ENCODE measurements at places on chromosomes 11 and 22.

DNA sequence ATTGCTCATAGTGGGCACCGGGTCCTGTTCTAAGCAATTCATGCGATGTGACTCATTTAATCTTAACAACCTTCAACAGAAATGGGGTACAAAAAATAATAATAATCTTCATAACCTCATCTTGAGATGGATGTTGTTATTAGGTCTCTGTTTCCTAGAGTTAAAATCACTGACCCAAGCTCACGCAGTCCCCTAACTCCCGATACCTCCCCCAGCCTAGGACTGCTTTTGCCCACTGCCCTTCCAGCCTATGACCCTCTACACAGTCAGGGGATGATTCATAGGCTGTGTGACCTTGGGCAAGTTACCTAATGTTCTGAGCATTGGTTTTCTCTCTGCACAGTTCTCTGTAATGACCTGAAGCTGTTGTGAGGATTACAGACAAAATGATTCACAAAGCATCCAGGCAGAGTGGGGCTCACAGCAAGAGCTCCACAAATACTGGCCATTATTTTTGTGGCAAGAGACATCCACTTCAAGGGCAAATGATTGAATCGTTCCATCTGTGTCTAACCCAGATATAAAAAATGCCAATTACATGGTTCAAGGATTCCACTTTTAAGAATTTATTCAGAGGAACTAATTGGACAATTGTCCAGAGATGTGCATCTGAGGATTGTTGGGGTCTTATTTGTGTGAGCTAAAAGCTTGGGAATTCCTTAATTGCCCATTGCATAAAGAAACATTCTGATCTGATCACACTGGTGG, 20.0 kb downstream of the MTFP1 start:
- DNase-seq, result no peak

DNA sequence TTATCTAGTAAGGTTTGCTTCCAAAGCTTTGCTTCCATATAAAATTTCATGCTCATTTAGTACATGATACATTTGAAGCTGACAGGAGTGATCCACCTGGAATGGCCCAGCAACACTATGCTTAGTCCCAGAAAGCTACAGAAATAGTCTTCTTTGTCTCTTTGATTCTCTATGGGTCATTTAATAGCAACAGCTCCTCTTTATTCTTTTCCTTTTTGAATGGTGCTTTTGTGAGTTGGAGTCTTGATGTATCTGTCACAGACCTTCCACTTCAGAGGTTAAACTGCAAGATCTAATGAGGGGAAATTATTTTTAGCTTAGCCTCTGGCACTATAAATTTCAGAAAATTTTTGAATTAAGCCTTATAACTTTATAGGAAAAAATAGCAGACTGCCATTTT, 509.5 kb downstream of the KCNA4 start:
- DNase-seq, result no peak

DNA sequence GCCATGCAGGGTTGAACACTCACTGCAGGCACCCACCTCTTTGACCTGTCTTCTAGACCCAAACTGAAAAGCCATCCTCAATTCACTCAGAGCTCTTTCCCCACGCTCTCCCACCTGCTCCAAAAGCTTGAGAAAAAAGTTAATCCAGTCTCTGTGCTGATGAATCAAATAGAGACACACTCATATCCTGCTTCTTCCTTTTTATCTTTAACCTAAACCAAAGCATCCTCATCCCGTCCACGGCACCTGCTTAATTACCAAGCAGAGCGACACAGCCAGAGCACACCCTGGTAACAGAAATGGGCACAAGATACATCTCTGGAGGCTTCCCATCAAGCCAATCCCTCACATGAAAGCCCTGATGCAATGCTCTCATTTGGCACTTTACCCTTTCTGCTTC, 102.6 kb downstream of the PLEKHA7 start:
- DNase-seq, result no peak

GRCh38 chr11:32829680-32830412, at the start of gene PRRG4:
TSS of gene PRRG4 (plus strand) at chr11:32829927. CDS start at chr11:32830530, 603 bp downstream.
- peak; percentile 38 for DNase-seq

DNA sequence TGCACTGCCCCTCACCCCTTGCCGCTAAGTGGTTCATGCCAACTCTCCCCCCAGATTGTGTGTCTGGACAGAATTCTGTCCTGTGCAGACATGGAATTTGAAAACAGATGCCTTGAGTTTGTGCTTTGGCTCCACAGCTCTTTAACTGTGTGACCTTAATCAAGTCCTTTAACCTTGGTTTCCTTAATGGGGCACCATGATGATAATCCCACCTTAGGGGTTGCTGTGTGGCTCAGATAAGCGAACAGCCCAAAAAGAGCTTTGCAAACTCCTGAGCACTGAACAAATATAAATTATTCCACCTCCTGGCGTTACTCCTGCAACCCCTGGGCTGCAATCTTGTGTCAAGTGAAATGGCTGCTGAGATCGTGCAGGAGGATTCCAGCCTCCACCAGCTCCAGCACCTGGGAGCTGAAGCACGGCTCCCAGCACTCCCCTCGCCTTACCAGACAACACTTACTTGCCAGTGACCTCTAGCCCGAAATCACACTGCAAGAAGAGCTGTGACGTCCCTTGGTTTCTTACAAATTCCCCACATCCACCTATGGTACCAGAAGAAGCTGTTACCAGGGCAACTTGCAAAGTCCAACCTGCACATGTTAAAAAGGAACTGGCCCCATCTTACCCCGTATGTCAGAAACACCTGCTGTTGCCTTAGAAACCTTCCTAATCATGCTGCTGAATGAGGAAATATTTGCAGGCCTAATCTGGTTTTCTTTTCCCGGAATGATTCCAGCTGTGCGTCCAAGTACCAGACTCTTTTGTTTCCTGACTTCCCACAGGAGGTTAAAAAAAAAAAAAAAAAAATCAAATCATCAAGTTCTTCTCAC, 13.2 kb downstream of the VPS37C start:
- no peak for DNase-seq

GRCh38 chr22:38135133-38135706, 24.7 kb upstream of the BAIAP2L2 start:
- no peak for DNase-seq

- DNase-seq, result no peak
These were observed 113.8 kb downstream of the NECTIN1 start for GRCh38 chr11:119615003-119615881.

GRCh38 chr11:8094656-8095055, 13.6 kb downstream of the TUB start:
- no peak for DNase-seq

GRCh38 chr22:48449466-48450187, 1378.0 kb downstream of the BRD1 start:
- DNase-seq, result no peak

DNA sequence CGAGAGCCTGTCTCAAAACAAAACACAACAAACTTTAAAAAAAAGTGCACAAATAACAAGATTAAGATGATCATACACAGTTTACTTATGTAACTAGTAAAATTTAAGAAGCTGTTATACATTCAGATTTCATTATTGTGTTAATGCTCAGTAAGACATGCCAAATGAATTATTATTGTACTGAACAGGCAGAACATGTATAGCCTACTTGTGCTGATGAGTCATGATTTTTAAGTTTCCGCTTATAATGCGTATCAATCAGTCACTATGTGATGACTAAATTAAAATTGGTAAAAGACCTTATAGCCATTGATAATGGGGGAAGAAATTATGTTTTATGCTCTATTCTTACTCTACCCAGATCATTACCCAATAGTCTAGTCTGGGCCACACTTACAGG, 20.5 kb upstream of the EXPH5 start:
- DNase-seq, result no peak

- DNase-seq, result no peak
These were observed 288.5 kb downstream of the OPCML start for GRCh38 chr11:133243832-133244231.

DNA sequence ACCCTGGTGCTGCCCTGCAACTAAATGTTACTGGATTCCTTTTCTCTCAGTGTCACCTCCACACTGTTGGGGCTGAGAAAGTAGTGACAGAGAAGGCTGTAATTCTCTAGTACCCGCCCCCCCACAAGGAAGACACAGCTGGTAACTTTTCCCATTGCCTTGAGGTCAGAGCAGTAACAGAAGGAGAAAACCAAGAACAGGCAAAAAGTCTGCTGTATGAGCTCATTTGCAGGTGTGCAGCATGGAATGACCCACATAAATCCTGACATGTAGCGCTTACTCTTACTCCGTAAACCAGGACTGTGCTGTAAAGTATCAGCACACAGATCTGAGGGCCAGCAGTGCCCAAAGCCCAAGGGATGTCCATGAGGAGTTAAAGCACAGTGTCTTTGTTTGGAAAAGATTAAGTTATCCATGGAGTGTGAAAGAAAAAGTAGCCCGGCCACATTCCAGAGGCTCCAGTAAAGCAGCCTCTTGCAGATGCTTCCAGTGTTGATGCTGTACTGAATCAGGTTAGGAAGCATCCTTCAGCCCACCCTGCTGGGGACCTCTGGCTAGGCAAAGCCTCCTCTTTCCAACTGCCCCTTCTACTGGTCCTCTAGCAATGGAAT, 120.7 kb downstream of the PLEKHA7 start:
- DNase-seq, result no peak

GRCh38 chr11:58446294-58446693, 4.3 kb upstream of the OR5B12 start:
- DNase-seq, result no peak

GRCh38 chr22:43170131-43170480, 16.8 kb downstream of the TTLL12 start:
- DNase-seq, result no peak

GRCh38 chr11:68661697-68662603, 22.4 kb upstream of the GAL start:
- DNase-seq, result no peak

DNA sequence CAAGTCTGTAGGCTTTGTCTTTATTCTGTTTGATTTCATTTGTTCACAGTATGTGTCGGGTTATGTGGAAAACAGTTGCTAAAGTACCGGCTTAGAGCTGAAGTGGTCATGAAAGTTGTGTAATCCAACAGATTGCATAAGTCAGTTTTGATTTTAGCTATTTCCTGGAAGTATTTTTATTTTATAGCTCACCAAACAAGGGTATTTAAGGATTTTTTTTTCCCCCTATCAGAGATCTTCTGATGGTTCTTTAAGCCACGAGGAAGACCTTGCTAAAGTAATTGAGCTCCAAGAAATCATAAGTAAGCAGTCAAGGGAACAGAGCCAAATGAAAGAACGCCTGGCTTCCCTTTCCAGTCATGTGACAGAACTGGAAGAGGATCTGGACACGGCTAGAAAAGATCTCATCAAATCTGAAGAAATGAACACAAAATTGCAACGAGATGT, 55.9 kb downstream of the PPFIA1 start:
- no peak for DNase-seq

DNA sequence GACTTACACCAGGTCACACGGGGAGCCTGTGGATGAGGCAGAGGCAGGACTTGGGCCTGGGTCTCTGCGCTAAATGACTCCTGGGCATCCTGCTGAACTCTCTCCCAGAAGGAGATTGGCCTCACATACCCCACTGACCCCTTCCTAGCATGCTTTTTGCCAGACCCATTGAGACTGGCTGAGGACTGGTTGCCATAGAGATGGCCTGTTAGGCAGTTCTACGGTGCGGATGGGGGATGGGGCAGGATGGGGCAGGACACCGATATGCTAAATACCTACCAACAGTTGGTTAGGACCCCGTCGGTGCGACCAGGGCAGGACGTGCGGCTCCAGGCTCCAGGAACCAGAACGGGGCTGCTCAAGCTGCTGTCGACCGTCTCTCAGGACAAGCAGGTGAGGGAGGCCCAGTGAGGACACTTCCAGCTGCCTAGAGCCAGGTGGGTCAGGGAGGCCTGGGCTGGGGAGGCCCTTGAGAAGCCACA, at the start of gene TSGA10IP:
TSGA10IP (plus strand) TSS at position 51 of the 482 bp plus-strand sequence; CDS start at position 247, 196 bp downstream.
- DNase-seq, result no peak

DNA sequence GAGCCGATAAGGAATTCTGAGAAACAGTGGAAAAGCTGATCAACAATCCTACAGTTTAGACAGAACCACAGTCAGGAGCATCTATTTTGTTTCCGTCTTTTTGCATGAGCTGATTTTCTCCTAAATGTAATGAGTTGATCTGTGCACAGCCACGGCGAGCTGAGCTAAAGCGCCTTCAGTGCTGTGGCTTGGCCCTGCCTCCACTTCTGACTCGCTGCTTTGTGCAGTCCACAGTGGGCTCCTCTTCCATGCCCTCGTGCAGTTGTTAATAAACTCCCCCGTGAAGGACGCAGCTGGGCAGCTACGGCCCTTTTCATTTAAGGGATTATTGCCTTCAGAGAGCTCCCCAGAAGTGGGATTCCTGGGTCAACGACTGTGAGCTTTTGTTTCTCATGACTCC, 39.4 kb downstream of the SCUBE1 start:
- no peak for DNase-seq

DNA sequence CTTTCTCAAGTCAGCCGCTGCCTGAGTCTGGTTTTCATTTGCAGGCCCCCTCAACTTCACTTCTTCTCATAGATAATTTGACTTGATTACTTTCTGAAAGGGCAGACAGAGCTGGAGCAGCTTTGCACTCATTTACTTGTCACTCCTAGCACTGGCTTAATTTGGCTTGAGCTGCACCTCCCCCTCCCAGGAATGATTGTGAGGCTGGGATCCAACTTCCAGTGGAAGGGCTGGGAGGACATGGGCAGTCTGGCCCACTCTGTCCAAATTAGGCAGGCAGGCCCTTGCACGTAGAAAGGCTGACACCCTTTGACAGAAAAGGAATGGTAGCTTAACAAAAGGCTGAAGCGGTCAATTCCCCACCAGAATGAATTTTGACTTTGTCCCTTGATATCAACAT, 453.9 kb downstream of the ETS1 start:
- DNase-seq, result no peak

DNA sequence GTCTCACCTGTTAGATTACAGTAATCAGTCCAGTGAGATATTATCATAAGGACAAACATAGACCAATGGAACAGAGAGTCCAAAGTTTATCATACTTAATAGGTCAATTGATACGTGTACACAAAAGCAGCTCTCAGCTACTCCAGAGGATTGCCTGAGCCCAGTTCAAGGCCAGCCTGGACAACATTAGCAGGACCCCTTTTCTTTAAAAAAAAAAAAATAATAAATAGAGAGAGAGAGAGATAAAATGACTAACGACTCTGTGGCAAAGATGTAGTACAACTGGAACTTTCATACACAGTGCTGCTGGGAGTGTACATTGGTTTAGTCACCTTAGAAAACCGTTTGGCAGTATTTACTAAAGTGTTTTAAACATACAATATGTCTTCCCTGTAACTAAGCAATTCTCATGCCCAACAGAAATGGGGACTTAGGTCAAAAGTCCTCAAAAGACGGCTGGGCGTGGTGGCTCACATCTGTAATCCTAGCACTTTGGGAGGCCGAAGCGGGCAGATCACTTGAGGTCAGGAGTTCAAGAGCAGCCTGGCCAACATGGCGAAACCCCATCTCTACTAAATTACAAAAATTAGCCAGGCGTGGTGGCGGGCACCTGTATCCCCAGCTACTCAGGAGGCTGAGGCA, 10.6 kb downstream of the SNX32 start:
- no peak for DNase-seq

- no peak for DNase-seq
These were observed 36.1 kb downstream of the CDON start for GRCh38 chr11:126026579-126026978.

DNA sequence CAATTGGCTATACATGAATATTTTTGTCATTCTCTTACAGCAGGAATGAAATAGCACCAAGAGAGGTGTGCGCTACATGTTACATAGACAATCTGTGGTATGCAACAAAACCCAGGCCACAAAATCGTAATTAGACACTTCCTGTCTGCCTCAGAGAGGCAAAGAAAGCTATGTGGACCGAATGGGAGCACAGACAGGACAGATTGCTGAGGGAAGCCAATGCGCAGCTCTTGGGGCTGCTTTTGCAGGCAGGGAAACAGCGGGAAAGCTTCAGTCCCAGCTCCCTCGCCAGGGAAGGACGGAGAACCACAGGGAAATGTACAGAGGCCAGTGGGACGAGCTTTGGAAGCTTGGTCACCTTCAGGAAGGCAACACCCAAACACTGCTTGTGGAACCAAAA, 40.9 kb downstream of the SERPINH1 start:
- no peak for DNase-seq

Data from NCI-H1105 (cell line).